ENCODE measurements at places on chromosomes 3 and 15.

DNA sequence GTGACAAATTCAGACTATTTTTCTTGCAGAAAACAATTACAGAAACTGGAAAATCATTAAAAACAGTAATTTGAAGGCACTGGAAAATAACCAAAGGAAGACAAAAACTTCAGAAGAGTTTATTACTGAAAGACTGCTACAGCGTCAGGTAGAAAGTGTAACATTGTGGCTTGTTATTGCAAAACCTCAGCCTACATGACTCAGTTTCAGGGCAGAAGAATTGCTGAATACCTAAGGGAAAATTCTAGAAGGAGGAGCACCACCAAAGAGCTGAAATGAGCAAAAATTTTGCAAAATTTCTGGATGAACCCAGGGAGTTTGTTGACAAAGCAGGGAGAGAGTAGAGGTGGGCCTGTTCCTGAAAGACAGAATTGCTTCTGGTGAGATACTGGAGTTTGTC is 219.6 kb downstream of the C3orf38 start:
- DNase-seq, result no peak

- DNase-seq, result no peak
Measured at GRCh38 chr15:40283615-40284300, 894 bp upstream of the ANKRD63 start.

GRCh38 chr15:50944672-50945071 is 36.2 kb downstream of the AP4E1 start:
- no peak for DNase-seq

DNA sequence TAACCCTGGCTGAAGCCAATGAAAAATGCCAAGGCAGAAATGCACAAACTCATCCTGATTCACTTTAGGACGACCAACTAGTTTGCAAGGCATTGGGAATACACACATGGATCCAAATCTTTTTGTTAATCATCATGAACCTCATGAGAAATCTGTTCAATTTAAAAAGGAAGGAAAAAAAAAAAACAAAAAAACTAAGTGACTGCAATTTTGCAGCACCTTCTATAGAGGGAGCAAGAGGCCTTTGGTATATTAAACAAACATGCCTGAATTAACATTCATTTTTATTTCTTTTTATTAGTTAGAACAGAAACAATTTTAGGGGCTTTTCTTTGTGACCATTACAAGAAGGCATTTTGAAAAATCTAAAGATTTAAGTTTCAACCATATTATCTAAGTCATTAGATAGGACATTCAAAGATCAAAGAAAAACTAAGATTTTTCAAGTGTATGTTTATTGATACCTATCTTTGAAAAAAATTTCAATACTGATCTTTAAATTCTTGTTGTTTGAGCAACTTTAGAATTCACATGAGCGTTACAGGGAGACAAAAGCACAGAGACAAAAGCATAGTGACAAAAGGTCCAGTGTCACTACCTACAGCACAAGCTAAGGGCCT is 182.4 kb downstream of the CBLB start:
- DNase-seq, result peak; percentile 26

DNA sequence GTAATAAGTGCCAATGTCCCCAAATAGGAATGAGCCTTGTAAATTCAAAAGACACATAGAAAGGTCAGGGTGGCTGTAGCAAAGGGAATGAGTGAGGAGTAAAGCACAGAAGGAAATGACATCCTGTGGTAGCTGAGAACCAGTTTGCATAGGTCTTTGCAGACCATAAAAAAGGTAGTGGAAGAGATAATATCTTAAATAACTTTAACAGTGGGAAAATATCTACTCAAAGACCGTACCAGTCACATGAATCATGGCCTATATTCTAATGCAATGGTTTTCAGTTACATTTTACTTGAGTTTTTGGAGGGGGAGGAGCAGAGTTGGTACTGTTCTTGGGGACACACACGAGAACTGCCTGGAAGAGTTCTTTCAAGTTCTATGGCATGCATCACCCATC is 297.3 kb upstream of the ADAMTS9 start:
- DNase-seq, result no peak

DNA sequence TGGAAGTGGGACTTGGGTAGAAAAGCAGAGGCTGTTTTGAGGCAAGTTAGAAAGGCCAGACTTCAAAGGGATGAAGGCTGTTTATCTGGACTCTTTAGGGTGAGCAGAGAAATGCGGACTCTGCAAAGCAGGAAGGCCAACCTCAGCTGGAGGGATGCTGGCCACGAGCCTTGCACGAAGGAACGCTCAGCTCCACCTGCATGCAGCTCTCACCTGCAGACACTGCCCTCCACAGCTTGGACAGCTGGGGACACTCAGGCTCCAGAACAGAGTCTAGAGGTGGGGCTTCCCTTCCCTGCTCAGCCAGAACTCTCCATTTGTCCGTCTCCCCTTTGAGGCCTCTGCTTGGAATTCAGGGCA is 229.7 kb downstream of the ADAMTS17 start:
- no peak for DNase-seq

DNA sequence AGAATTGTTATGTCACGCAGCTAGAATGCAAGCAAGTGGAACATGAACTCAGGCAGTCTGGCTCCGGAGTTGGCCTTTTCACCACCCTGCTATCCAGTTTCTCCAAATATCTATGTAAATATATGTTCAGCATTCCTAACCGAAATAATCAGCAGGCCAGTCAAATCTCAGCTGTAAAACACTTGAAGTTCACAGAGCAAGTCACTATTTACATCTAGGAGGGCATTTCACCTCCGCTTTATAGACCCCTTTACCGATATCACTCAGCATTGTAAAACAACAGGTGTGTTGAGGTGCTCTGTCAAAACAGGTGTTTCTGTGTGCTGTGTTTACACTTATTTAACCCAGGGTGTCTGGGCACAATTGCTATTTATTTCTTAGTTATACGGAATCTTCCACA is 12.2 kb upstream of the HES1 start:
- no peak for DNase-seq

- no peak for DNase-seq
Measured at GRCh38 chr3:197811343-197811742, 20.3 kb downstream of the LRCH3 start.

- no peak for DNase-seq
Measured at GRCh38 chr3:70815817-70816216, 503.4 kb upstream of the MDFIC2 start.

DNA sequence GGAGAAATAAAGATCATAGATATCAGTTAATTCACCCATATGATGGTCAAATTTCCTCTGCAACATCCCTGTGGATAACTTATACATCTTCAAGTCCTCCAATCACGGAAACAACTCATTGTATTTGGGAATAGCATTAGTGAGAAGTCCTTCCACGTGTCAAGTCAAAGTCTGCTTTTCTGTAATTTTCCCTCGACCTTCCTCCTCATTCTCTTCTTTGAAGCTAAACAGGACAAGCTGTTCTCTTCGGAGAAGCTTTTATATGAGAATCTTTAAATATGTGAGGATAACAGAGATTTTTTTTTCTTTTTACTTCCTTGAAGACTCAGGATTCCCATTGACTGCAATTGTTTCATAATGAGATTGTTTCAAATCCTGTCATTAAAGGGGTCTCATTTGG is 230.4 kb downstream of the ZPLD1 start:
- DNase-seq, result no peak

DNA sequence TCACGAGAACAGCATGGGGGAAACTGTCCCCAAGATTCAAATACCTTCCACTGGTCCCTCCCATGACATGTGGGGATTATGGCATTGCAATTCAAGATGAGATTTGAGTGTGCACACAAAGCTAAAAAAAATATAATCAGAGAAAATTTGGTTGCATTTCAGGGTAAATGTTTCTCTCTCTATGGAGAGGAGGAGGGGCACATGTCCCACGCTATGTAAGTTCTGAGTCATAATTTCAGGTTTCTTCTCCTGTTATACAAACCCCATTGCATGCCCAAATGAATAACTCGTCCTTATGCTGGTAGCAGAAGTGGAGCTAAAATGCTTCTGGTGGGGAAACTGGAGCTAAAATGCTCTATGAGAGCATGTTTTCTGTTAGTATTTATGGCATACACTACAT is 209.7 kb upstream of the DCBLD2 start:
- no peak for DNase-seq

GRCh38 chr3:46098319-46098761 is 71.1 kb upstream of the XCR1 start:
- DNase-seq, result no peak

DNA sequence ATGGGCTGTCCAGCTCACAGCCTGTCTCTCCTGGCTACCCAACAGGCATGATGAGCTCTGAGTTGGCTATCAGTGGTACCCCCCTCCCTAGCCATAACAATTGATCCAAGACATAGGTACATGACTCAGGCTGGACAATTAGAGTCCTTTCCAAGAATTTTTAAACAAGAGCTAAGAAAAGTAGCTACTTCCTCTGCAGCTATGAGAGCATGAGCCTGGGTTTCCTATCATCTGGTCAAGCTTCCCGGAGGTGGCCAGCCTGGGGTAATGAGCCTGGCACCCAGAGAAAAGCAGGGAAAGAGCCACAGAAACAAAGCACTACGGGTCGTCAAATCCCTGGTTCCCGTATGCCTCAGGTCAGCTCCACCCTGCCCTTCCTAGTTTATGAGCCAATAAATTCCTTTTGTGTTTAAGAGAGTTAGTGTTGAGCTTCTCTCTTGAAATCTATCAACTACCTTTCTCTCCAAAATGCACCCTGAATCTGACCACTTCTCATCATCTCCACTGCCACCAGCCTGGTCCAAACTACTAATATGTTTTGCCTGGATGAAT is 2.3 kb upstream of the SLC51B start:
- no peak for DNase-seq

GRCh38 chr3:100210772-100211135 is 50.0 kb upstream of the TBC1D23 start:
- no peak for DNase-seq

- no peak for DNase-seq
Measured at GRCh38 chr15:48962662-48963523, 826 bp downstream of the SHC4 start.

DNA sequence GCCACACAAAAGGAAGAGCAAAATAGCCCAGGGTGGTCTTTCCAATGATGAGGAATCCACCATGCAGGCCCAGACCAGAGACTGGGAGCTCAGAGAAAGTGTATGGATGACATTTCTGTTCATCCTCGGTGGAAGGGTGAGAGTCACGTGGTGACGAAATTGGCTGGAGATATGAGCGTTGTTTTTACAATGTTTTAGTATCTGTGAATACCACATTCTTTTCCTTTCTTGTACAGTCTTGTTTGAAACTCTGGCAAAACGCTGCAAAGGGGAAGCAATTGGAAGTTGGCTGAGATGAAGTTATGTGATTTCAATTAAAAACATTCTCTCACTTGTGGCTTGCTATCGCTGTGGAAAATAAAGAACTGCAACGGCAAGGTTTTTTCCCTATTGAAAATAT is 137.5 kb downstream of the MAGI1 start:
- no peak for DNase-seq

Measured in RCC 7860 (cell line).